ENCODE measurements at places on chromosomes 3 and 15.

DNA sequence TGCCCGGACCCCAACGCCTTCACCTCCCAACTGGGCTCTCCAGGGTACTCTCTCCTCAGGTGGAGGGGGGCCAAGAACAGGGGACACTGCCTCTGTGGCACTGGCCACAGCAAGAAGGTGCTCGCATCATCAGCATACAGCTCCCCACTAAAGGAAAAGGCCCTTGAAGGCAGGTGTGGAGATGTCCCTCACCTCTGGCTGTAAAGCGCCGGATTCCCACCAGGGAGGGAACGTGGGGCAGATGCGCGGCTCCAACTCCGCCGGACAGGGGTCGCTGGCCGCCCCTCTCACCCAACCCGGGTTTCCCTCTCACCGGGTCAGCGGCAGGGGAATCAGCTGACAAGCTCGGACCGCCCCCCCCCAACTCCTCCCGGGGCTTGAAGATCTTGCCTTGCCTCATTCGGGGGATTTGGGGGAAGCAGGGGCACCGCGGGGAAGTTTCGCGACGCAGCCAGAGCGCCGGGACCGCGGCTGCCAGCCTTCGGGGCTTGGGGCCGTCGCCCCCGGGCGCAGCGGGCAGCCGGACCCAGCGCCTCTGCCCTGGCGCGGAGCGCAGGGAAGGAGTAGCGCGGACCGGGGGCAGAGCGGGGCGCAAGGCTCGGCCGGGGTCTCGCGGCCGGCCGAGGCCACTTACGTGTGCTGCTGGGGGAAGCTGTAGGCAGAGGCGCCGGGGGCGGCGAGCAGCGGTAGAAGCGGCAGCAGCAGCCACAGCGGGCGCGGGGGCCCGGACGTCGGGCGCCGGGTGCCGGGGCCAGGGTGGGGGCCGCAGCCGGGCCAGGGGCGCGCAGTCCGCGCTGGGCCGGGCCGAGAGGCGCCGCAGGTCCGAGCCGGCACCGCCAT, 630 bp downstream of the CACNA2D2 start:
- DNase-seq = no peak

DNA sequence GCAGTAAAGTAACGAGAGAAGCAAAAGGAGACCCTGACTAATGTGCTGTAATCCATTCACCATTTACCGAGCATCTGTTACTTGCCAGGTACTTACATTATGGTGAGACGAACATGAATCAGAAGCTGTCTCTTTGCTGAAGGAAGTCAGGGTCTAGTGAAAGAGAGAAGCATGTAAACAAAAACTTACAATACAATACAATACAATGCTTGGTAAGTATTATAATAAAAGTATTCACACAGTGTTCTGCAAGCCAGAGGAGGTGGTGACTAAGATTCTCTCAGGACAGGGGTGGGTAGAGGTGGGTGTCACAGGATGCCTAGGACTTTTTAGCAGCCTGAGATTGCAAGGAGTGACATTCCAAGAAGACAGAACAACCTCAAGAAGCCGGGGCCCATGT, 50.2 kb upstream of the MGA start:
- no peak for DNase-seq

GRCh38 chr3:87833039-87833377, 225.8 kb downstream of the CGGBP1 start:
- DNase-seq = no peak

GRCh38 chr3:132241776-132242514, 75.3 kb upstream of the ACP3 start:
- no peak for DNase-seq

GRCh38 chr3:76497636-76498035, 542.3 kb upstream of the ROBO2 start:
- no peak for DNase-seq

GRCh38 chr15:86439614-86440013, 359.9 kb downstream of the AGBL1 start:
- DNase-seq = no peak

GRCh38 chr3:182248349-182248880, 536.7 kb downstream of the SOX2 start:
- DNase-seq = no peak

GRCh38 chr3:176807938-176808337, 389.3 kb downstream of the TBL1XR1 start:
- DNase-seq = no peak

DNA sequence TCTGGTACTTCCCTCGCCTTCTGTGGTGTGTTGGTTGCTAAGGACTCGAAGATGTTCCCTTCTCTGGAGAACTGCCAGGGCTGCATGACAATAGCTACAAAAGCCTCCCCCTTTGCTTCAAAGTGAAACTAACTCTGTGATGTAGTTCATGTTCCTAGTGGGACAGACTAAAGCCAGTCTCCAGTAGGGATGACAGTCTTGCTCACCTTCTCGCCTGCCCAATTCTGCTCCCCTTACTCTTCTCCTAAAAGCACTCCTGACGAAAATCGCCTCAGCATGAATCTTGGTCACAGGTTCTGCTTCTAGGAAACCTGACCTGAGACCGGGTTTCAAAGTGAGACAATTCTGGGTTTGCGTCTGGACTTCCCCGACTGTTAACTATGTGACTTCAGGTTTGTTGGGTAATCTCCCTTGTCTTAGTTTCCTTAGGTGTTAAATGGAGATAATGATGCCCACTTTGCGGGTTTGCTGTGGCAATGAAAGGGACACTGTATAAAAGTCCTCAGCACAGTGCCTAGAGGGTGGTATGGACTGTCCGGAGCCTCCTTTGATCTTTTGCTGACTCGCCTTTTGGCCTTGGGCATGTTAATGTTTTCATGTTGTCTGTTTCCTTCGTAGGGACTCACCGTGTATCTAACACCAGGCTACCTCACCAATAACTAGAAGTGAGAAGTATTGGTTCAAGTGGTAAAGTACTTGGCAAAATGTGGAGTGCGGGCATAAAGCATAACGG, 24.9 kb upstream of the THRB start:
- no peak for DNase-seq

- DNase-seq = no peak
Observed at GRCh38 chr3:42090973-42091731, at the start of gene TRAK1. Gene TRAK1 (plus strand): TSS chr3:42091357. CDS start chr3:42091470, 113 bp downstream.

DNA sequence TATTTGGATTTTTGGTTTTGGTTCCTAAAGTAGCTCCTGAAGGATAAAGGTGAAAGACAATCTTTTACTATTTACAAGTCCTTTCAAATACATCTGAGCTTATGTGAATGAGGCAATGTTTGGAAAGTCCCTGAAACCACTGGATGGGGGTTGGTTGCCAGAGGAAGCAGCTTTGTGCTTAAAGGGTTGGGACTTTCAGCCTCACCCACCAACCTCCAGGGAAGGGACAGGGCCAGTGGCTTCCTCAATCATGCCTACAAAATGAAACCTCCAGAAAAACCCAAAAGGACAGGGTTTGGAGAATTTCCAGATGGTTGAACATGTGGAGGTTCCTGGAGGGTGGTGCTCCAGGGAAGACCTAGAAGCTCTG, 20.9 kb upstream of the ABHD17C start:
- DNase-seq = no peak

DNA sequence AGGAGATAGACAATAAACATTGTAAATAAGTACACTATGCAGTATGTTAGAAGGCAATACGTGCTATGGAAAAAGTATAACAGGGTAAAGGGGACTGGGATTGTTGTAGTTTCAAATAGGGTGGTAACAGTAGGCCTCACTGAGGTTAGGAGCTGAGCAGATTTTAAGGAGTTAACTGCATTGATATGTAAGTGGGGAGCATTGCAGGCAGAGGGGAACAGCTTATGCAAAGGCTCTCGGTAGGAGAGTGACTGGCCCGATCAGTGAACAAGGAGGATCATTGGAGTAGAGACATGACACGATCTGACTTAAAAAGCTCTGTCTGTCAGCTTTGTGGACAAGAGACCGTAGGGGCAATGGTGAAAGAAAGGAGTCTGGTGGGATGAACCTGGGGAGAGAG, 46.8 kb downstream of the PCCB start:
- DNase-seq = no peak

DNA sequence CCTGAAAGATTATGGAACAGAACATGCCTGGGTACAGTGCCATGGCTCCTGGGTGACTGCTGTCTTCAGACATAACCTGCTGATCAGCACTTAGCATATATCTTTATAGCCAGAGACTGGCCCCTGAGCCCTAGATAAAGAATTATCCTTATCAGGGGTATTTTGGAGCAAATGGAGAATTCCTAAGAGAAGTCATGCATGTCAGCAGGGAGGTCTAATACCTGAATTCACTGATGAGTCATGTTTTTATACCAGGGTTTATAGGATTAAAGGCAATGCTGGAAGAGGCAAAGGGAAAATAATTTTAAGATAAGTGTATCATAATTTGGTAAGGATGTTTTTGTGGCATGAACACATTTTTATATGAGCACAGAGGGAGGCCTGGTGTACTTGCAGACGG, 159.8 kb downstream of the ADAMTSL3 start:
- DNase-seq = no peak

All from cortex of kidney (tissue), 1 donor.